ENCODE measurements at places on chromosomes 4 and X.

DNA sequence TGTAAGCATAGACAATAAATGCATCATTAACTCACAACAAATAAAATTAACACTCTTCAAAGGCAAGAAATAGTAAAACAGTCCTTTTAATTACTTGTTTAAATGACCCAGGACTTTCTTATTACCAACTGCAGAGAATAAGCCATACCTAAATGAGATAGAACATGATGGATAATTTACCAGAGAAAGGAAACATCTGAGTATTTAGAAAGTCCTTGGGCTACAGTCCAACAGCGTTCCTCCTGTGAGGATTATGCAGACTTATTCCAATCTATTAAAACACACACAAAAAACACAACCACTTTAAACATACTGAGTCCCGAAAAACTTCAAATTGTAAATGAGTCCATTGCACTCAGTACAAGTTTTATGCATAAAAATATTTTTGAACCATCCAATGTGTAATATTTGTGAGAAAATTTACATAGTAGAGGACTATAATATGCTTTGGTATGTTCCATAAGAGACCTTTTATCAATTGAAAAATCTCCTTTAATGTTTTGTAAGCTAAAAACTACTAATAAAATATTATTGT, 129.2 kb downstream of the NR3C2 start:
- DNase-seq = no peak

GRCh38 chrX:17046478-17047097, 100.1 kb downstream of the REPS2 start:
- peak; percentile 53 for DNase-seq

- DNase-seq = no peak
Observed at GRCh38 chrX:14997271-14997670, 124.0 kb downstream of the MOSPD2 start.

DNA sequence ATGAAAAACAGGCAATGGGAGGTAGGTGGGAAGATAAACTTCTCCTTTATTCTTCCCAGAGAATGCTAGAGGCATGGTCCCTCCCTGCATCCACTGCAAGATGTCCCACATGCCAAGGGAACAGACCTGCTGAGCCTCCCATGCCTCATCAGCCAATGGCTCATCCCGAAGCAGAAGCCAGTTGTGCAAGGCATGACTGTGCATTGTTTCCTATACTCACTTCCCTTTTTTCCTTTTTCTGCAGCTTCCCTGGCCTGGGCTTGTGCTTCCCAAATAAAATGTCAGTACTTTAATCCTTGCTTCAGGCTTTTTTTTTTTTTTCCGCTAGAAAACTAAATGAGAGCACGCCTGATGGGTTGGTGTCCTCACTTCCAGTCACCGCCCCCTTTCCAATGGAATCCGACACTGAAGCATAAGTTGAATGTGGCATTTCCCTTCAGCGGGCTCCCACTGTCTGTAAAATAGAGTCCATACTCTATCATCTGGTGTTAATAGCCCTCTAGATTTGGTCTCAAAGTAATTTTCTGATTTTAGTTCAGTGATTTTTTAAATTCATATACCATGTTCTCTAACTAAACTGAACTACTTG, 239.0 kb upstream of the JADE1 start:
- no peak for DNase-seq

GRCh38 chr4:154490583-154491340, 837 bp downstream of the DCHS2 start:
- DNase-seq = no peak

DNA sequence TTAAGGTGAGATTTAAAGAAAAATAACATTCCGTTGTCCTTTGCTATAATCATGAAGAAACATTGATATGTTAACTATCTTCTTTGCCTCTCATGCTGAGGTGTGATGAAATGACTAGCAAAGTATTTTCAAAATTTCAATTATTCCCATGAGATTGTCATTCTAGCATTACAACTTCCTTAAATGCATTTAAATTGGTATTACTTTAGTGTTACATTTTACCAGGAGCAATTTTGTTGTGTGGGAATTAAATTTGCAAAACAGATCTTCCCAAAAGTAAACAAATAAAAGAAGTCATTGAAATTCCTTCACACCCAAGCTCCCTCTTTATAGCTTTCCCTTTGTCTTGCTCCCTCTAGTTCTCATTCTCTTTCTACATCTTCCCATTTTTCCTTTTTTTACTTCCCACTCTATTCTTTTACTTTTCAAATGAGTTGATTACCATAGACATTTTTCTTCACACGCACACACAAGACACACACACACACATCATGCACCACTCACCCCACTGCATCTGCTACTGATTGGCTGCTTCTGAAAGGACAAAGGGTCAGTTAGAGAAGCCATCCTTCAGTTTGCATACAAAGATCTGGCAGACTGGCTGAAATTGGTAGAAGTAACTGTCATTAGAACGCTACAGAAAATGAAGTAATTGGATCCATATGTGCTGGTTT, 10.0 kb upstream of the APELA start:
- no peak for DNase-seq

DNA sequence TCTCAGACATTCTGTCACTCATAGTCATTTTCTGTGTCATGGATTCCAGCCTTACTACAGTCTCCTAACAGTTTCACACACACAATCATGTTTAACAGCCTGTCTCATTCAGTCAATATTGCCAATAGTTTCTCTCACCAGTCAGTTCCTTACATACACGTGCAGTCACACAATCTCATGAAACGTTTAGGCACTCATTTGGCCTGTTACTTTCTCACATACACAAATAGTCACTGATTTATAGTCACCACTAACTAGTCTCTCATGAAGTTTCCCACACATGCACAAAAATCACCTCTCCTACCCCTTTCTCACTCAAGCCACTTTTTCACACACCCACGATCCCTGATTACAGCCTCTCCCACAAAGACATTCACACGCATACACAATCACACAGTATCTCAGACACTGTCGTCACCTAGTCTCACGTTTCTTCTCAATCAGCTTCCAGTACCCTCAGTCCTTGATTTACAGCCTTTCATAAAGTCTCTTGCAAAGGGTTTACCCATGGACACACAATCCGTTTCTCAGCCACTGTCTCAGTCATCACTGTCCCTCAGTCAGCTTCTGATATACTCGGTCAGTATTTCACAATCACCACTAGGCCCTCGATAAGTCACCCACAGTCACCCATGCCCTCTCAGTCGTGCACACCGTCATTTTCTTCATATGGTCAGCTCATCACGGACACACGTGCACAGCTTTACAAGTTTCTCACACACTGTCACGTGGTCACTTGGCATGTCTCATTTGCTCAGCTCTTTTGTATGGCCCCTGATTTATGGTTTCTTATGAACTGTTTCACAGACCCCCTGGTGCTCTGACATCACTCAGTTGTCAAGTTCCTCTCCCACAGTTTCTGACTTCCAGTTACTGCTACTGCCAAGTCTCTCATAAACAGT, 4.2 kb upstream of the CFP start:
- DNase-seq = no peak

All from CD8-positive, alpha-beta T cell (primary cell).